ENCODE measurements at places on chromosomes 1 and 21. TPM values are rescaled to one million over a fixed set of nuclear protein-coding genes. Genes with fewer than 3 reads are reported as not detected.

- DNase-seq: peak; percentile 74
- H3K4me3 ChIP-seq: peak within 1 kb of the TSS; percentile 89
- no peaks in the 10 kb centered on the region for H3K36me3 ChIP-seq
- H3K27ac ChIP-seq: peak within 1 kb of the TSS; percentile 99
- H3K27me3 ChIP-seq: no peaks in the 10 kb centered on the region
Observed at GRCh38 chr1:156114101-156114918, at the start of gene LMNA. TSS of gene LMNA (plus strand) at chr1:156114711. CDS start at chr1:156114919, 208 bp downstream.

DNA sequence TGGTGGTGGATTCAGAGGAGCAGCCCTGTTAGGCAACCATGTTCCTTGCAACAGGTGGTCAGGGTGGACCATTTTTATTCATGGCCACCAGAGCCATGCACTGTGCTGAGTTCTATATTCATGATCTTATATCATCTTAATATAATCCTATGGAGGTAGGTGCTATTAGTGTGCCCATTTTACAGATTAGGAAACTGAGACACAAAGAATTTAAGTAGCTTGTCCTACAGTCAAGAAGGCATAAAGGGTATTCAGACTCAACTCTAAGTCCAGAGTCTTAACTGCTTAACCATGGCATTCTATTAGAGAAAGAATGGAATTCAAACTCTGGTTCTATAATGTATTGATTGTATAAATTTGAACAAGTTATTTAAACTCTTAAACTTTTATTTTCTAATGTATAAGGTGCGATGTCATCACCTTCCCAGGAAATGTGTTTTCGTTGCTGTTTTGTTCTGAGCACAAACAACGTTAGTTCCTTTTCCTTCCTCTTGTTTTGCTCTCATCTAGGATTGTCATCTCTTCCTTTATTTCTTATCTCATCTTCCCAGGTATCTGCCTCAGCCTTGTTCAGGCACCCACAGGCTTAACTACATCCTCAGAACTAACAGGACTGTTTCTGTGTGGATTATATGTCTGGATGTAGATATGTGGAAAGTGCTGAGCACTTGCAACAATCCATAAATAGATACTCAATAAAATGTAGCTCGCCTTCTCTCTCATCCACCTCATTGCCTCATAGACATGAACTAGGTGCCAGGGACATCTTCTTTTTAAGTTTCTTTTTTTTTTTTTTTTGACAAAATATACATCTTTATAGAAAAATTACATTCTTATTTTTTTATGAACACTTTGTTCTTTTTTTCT, 207.1 kb downstream of the NFIA start:
- no peaks in the 10 kb centered on the region for H3K27me3 ChIP-seq
- DNase-seq: no peak
- H3K4me3 ChIP-seq: no peak overlapping the region
- H3K4me1 ChIP-seq: no peaks in the 10 kb centered on the region
- no peaks in the 10 kb centered on the region for H3K36me3 ChIP-seq

GRCh38 chr1:156167536-156167935, 14.2 kb downstream of the SEMA4A start:
- H3K36me3 ChIP-seq: no peaks in the 10 kb centered on the region
- no peak overlapping the region for H3K27ac ChIP-seq
- no peak for DNase-seq

DNA sequence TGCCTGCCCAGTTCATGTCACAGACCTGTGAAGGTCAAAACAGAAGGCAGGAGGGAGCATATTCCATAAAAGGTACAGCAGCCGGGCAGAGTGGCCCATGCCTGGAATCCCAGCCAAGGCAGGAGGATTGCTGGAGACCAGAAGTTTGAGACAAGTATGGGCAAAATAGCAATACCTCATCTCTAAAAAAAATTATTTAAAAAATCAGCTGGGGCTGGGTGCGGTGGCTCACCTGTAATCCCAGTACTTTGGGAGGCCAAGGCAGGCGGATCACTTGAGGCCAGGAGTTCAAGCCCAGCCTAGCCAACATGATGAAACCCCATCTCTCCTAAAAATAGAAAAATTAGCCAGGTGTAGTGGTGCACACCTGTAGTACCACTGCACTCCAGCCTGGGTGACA, 64.5 kb downstream of the RUNX3 start:
- no peak overlapping the region for H3K4me3 ChIP-seq
- H3K27me3 ChIP-seq: no peaks in the 10 kb centered on the region
- H3K4me1 ChIP-seq: peaks cover 4% of the 10 kb centered on the region
- no peak overlapping the region for H3K27ac ChIP-seq
- DNase-seq: peak; percentile 11

- no peaks in the 10 kb centered on the region for H3K27me3 ChIP-seq
- no peak overlapping the region for H3K27ac ChIP-seq
- no peaks in the 10 kb centered on the region for H3K4me1 ChIP-seq
- no peak for DNase-seq
- no peak overlapping the region for H3K4me3 ChIP-seq
Observed at GRCh38 chr1:214400131-214400530, 119.2 kb downstream of the SMYD2 start.

KPRP gene
- total RNA-seq: not detected

CD164L2 gene
- total RNA-seq: 0.63 TPM

ADCY10 gene
- 0.22 TPM for total RNA-seq

AMY2B gene
- total RNA-seq: 31.1 TPM

PLEKHG5 gene
- 14.0 TPM for total RNA-seq

CFHR4 gene
- total RNA-seq: 0.35 TPM

FMN2 gene
- total RNA-seq: 0.06 TPM

Measured in kidney (tissue), 22 donors.